Breast epithelium (tissue), 4 donors: ENCODE measurements at places on chromosomes 3 and 15. TPM values are rescaled to one million over a fixed set of nuclear protein-coding genes. Genes with fewer than 3 reads are reported as not detected.
A peak's percentile ranks its signal among the peaks of the same experiment; 100 is the strongest.

The NRG4 gene
- total RNA-seq, result not detected

The DAZL gene
- total RNA-seq, result not detected

- DNase-seq, result no peak
Observed at GRCh38 chr3:124116906-124117305, 125.0 kb upstream of the ROPN1 start.

DNA sequence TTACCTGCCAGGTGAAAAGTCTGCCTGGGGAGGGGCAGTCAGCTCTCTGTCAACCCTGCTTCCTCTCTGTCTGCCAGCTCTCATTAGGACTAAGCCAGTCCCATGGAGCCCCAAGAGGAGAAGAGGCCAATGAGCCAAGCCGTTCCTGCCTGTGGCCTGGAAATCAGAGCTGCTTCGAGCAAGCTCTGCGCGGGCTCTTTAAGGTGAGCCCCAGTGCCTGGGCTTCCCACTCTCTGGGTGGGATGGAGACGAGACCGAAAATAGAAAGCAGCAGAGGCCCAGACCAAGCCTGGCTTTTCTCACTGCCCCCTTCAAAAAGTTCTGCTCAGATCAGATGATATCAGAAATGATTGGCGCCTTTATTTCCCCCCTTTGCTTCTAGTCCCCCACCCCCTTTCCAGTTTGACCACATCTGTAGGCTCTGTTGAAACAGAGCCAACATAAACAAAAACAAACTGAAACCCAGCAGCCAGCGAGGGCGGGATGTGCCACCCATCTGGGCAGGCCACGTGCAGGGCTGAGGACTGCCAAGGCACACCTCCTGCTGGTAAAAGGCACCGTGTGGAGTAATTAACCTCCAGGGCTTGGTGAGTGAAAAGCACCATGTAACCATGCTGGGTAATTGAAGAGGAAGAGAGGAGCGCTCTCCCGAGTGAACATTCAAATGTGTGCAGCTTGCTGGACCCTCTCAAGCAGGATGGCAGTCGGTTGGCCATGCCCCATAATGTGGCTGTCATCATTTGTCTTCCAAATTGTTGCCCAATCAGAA lies 471.0 kb upstream of the PROK2 start:
- peak; percentile 88 for DNase-seq

DNA sequence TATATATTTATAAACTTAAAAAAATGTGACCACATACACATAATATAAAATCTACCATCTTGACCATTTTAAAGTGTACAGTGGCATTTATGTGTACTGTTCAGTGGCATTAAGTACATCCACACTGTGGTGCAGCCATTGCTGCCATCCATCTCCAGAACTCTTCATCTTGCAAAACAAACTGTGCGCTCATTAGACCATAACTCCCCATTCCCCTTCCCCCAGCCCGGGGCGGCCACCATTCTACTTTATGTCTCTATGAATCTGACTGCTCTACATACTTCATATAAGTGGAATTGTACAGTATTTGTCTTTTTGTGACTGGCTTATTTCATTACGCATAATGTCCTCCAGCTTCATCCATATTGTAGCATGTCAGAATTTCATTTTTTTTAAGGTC lies 47.8 kb downstream of the CTXND1 start:
- DNase-seq, result no peak

DNA sequence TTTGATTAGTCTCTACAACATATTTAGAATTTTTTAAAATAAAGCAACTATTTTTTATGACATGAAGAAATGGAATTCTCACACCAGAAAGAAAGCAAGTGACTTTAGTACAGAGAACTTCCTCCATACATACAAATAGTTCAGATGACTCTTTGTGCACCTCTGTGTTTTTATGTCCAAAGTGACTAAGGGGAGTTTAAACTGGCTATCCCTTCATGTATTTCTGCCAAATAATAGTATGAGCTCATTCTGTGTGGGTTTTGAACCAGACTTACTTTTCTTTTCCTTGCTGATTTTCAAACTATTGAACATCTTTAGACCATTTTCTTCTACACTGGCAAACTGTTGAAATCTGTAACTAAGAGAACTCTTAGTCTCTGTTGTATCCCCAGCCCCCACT lies 196.3 kb downstream of the EPHA3 start:
- DNase-seq, result no peak

- no peak for DNase-seq
Observed at GRCh38 chr3:10935846-10936631, 56.5 kb upstream of the SLC6A1 start.

DNA sequence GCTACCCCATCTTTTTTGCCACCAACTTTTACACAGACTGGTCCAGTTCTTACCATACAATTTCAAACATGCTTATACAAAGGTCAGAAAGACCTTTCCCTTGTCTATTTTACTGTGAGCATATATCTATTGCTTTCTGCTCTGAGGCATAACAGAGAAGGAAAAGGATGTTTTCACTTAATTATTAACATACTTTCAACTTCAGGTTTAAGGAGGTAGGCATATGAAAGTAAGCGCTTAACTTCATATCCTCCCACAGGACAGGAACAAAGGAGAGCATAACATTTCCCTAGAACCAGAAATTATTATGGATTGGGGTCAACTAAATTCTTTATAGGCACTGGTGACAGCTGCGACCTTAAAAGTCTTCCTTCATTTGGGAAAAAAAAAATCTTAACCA lies 1.1 kb downstream of the MYEF2 start:
- DNase-seq, result no peak
